ENCODE measurements at places on chromosomes 11 and 22.

DNA sequence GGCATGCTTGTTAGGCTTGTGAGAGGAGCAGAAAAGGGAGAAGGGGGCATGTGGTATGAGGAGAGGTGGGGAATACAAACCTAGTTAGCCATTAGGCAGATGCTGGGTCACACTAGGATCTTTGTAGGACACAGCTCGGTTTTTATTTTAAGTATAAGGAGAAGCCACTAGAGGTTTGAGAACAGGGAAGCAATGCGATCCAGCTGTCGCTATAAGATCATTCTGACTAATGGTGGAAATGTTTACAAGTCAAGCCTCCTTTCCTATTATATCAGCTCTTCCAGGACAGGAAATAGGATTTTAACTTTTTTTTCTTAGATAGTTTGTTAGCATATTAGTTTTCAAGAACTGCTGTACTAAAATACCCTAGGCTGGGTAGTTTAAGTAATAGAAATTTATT is 609.9 kb downstream of the INSC start:
- no peak for DNase-seq

DNA sequence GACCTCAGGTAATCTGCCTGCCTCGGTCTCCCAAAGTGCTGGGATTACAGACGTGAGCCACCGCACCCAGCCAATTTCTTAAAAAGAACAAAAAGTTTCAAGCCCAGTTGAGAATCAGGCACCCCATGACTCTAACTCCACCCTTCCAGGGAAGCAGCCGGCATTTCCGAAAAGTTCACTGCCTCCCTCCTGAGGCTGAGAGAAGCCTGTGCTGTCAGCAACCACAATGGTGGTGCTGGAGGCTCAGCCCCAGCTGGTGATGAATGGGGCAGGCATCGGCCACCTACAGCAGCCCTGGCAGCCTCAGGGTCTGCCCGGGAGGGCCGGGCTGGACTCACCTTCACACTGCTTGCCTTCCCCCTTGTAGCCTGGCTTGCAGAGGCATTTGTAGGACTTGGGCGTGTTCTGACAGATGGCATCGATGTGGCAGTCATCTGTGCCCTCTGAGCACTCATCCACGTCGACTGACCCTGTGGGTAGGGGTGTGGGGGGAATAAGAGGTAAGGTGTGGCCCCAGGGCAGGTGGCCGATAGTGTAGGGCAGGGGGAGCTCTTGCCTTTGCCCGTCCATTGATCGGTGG is 4.3 kb downstream of the SCUBE1 start:
- no peak for DNase-seq

- no peak for DNase-seq
Measured at GRCh38 chr22:49062802-49063544, 764.7 kb downstream of the BRD1 start.

DNA sequence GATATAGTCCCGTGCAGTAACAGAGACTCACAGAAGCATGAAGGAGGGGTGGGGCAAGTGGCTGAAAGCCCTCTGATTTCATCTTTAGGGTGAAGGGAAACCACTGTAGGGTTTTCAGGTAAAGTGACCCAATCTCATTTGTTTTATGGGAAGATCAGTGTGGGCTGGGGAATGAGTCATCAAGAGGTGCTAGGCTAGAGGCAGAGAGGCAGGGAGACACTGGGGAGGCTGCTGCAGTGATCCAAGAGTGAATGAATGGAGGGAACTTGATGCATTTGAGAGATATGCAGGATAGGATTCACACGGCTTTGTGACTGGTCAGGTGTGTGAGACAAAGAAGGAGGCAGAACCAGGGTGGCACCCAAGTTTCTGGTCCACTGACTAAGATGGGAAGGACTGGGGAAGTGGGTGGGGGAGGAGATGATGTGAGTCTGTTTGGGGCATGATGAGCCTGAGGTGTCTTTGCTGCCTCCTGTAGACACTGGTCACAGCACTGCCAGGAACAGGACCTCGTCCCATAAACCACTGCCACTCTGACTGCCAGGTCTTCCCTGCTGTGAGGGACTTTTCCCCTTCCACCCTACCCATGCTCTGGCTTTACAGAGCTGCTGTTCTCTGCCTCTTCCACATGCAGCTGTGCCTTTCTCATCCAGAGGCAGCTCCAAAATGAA is 239.0 kb downstream of the TENM4 start:
- no peak for DNase-seq

DNA sequence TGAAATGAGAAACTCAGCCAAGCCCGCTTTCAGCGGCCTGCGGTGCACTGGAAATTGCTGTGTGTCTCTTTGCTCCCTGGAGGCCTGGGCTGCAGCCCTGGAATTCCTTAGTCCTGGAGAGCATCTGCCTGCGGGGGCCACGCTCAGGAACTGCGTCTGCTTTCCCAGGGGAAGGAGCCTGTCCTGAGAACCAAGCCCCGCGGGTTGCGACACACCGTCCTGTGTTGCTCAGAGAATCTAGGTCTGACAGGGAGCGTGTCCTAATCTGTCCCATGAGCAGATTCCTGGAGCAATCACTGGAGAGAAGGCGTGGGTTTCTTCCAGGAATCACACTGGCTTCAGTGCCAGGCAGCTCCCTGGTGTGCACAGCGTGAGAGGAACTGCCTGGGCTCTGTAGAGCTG is 708.1 kb downstream of the BRD1 start:
- DNase-seq, result no peak

DNA sequence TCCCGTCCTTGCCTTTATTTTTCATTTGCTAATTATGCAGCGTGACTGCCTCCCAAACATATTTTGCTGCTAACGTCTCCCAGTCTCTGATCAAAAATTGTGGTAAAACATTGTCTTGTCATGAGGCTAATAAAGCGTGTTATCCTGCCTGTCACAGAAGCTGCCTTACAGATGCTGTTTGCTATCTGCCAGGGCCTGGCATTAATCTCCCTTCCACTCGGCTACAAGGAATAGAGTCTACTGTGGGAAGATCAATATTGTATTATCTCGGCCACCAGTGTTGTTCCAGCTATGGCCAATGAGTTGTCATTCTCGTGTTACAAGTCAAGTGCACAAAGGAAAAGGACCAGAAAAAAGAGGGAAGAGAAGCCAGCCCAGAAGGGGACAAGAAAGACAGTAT is 100.3 kb downstream of the SEZ6L start:
- no peak for DNase-seq

DNA sequence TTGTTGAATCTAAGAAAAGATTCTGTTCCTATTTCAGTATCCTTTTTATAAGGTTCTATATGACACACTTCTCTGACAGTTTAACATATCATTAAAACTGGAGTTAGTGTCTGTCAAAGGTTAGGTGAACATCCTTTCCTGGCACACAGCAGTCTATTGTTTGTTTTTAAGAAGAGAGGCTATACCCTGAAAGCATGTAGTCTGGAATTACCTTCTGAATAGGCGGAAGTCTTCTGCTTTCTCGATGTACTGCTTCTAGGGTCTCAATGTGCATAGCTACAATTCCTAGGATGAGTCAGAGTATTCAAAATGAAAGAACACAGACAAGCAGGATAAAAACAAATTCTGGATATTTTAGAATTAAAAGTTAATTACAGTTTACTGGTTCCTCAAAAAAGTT is 188.6 kb downstream of the SWAP70 start:
- DNase-seq, result no peak

- DNase-seq, result no peak
Measured at GRCh38 chr11:102836290-102836875, 7.0 kb downstream of the MMP3 start.

DNA sequence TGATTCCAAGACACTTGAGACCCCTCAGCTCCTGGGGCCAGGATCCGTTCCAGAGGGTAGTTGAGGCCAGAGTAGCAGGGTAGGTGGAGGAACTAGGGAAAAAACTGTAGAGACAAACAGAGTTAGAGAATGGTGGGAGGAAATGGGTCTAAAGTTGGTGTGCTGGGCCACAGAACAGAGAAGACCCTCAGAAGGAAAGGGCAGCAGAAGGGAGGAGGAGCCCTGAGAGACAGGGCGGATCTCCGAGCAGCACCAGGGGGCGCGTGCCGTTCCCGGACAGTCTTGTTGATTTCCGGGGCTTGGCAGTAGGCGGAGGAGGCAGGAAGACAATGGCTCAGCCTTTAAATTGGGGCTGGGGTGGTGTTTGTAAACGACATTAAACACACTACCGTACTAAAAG is 2.4 kb upstream of the CECR2 start:
- DNase-seq, result no peak

DNA sequence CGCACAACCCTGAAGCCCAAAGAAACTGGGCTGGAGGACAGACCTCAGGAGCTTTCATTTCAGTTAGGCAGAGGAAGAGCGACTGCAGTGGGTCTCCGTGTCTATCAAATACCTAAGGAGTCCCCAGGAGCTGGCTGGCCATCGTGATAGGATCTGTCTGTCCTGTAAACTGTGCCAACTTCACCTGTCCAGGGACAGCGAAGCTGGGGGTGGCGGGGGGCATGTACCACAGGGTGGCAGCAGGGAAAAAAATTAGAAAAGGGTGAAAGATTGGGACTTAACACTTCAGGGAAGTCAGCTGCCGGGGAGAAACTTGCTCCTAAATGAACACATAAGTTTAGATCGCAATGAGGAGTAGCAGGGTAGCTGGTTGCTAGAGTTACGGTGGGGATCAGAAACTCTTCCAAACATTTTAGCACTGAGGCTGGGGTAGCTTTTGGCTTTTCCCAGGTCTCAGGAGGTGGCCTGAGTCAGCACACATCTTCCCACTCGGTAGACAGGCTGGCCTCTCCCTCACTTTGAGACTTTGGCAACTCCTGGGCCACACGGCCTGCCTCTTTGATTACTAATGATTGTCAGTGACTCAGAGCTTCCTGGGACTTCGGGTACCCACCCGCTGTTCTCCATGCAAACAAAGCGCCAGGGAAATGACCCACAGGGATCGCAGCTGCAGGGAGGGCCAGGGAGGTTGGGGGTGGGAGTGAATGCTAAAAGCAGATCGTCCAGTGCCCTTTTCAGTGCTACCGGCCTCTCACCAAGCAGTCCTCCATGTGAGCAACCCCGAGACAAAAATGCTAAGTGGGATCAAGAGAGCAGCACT is 2.9 kb upstream of the MTFP1 start:
- DNase-seq, result no peak
